MG63 (cell line): ENCODE measurements at places on chromosomes 11 and 22. TPM values are rescaled to one million over a fixed set of nuclear protein-coding genes. Genes with fewer than 3 reads are reported as not detected.
A peak's percentile ranks its signal among the peaks of the same experiment; 100 is the strongest.

GRCh38 chr11:36509201-36509639, 852 bp downstream of the TRAF6 start:
- no peak for DNase-seq

DNA sequence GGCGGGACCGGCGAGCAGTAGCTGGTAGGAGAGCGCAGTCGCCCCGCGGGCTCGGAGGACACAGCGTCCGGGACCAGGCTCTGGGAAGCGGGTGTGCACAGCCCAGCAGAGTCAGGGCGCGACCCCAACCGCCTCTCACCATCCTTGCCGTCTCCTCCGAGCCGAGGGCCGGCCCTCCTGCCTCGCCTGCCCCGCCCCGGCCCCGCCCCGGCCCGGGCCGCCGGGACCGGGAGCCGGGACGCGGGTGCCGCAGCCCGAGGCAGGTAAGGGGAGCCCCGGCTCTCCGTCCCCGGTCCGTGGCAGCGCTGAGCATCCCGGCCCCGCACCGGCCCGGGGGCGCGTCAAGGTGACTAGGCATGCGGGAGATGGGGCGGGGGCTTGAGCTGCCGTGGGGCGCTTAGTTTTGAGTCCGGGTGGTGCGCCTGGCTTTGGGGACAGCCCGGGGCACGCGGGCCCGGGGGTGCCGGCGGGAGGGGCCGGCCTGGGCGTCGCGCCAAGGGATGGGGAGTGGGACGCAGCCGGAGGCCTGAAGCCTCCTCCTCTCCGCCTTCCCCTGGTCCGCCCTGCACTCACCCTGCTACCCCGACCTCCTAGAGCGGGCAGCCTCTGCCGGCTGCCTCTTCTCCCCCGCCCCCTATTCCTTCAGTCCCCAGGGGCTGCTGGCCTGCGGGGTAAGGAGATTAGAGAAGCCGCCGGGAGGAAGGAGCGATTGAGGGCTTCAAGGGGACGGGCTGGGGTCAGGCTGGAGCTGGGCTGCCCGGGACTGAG, at the start of gene ABCG4:
Gene ABCG4 (plus strand): TSS at position 35 of the 768 bp plus-strand sequence. CDS start 914 bp downstream, outside the sequence.
- DNase-seq, result peak; percentile 17

INSC gene
- 4.1 and 6.2 TPM in 2 replicates for total RNA-seq

MYO7A gene
- not detected in 2 replicates for total RNA-seq

CCDC157 gene
- total RNA-seq, result 1.0 and 2.6 TPM in 2 replicates

GRCh38 chr11:81574301-81574700, 1159.4 kb downstream of the FAM181B start:
- DNase-seq, result no peak

- no peak for DNase-seq
Measured at GRCh38 chr11:72867970-72868369, 53.8 kb downstream of the ATG16L2 start.

GRCh38 chr11:36540998-36541397, 26.8 kb upstream of the RAG1 start:
- DNase-seq, result peak; percentile 34

- DNase-seq, result peak; percentile 50
Measured at GRCh38 chr11:35142481-35143075, 3.6 kb downstream of the CD44 start.

DNA sequence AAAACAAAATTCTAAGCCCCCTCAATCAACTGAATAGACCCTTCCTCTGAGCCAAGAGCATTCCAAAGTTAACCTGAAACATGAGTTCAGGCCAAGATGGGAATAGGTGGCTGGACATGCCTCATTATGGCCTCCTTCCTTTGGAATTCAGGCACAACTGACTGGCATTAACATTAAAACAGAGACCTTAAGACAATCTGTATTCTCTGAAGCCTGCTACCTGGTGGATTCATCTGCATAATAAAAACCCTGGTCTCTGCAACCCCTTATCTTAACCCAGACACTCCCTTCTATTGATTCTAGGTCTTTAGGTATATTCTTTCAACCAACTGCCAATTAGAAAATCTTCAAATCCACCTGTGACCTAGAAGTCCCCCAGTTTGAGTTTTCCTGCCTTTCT, 66.3 kb downstream of the JRKL start:
- no peak for DNase-seq

DNA sequence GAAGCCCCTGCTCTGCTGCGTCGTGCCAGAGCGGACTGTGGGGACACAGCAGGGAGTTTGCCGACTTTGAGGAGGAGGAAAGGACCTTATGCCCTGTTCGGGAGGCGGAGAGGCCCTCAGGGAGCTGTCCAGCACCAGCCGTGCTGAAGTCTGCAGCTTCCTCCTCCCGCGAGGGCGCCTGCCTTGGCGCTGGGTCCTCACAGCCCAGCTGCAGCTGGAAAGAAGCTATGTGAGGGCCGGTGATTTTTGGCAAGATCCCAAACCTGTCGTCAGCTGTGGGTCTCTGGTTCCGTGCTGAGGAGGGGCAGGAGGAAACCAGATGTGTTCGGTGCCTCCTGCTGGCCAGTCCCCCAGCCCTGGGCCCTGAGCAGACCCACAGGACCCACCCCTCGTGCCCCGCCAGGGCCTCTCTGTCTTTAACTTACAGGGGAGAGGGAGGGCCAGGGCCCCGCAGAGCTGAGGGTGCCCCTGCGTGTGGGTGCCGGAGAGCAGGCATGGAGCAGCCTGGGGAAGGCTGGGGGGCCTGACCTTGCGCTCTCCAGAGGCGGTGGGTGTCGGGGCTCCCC, 12.0 kb downstream of the BRSK2 start:
- peak; percentile 59 for DNase-seq

GLYATL1 gene
- total RNA-seq, result not detected in 2 replicates

- no peak for DNase-seq
Measured at GRCh38 chr11:92678008-92678611, 291.3 kb upstream of the MTNR1B start.

GRCh38 chr11:126332221-126332711, 23.2 kb upstream of the ST3GAL4 start:
- peak; percentile 95 for DNase-seq

OR51B5 gene
- total RNA-seq, result 0.64 and 0.89 TPM in 2 replicates

DNA sequence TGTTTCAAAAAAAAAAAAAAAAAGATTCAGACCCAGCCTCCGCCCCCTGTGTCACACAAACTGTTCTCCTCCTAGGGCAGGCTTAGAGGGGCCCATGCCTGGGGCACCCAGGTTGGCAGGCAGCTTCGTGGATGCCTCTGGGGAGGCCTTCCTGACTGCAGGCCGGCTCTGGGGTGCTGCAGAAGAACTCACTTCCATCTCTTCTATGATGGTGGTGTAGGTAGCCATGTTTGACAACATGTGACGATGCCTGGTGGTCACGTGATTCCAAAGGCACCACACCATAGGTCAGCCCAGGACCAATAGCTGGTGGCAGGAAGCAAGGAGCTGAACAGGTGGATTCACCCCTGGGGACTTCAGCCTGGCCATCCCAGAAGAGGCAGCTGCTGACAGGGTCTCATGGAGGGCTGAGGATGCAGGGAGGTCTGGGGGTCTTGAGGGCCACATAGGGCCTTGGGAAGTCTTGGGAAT, 24.1 kb upstream of the CELSR1 start:
- DNase-seq, result peak; percentile 29

GRCh38 chr22:23742505-23743264, 8.2 kb downstream of the ZNF70 start:
- no peak for DNase-seq

DNA sequence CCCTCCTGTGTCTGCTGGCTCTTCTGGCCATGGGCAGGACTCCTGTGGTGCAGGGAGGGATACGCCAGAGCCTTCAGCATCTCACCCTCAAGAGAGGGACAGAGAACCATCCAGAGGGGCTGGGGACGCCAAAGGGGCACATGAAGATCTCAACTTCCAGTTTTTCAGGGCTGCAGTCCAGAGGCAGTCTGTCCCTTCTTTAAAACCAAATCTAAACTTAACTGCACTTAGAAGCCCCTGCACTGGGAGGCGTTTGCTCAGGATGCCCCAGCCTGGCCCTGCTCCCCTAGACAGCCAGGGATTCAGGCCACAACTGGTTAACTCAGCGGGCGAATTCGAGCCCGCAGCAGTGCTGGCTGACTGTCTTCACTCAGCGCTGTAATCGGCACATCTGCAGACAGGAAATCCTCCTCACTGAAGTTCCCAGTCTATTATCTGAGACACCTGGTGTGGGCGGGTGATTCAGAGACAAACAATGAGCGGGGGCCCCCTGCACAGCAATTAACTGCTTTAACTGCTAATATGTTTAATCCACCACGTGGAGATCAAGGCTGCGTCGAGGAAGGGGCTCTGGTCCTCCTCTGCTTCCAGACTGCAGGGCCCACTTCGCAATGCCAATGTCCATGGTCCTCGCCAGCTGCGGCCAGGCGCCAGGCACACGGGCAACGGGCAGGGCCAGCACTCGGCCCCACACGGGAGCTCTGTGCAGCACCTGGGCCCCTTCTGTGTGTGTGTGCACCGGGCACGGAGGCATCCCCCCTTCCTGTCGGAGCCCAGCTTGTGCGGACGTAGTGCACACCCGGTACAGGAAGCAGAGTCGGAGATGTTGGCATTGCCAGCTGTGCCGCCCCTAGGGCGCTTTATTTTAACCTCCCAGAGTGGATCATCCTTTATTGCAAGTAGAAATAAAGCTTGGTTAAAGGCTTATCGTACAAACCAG, 36.9 kb upstream of the GNB1L start:
- peak; percentile 66 for DNase-seq

DNA sequence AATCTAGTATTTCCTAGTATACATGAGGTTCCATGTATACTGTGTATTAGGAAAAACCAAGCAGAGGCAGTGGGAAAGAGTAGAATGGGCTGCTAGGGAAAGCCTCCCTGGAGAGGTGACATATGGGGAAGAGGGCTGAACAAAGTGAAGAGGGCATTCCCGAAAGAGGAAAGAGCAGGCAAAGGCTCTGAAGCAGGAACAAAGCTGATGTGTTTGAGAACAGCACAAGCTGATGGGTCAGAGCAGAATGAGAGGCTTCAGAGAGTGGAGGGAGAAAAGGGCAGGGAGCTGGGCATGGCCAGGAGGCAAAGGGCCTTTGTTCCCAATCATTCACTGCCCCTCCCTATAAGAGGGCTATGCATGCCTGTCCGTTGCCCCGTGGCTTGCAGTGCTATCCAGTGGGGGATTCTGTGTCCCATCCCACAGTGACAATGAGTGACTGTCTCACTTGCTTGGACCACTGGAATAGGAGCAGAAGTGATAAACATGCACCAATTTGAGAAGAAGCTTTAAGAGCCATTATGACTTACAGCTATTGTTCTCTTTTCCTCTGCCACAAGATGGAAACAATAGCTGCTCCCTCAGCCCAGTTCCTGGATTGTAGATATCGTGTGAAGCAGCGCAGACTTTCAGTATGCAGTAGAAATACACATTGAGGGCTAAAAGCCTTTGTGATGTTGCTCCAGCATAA, 39.6 kb downstream of the GALNT18 start:
- no peak for DNase-seq

GRCh38 chr11:103733889-103734288, 302.6 kb upstream of the DDI1 start:
- no peak for DNase-seq

SPDYC gene
- not detected in 2 replicates for total RNA-seq

DNA sequence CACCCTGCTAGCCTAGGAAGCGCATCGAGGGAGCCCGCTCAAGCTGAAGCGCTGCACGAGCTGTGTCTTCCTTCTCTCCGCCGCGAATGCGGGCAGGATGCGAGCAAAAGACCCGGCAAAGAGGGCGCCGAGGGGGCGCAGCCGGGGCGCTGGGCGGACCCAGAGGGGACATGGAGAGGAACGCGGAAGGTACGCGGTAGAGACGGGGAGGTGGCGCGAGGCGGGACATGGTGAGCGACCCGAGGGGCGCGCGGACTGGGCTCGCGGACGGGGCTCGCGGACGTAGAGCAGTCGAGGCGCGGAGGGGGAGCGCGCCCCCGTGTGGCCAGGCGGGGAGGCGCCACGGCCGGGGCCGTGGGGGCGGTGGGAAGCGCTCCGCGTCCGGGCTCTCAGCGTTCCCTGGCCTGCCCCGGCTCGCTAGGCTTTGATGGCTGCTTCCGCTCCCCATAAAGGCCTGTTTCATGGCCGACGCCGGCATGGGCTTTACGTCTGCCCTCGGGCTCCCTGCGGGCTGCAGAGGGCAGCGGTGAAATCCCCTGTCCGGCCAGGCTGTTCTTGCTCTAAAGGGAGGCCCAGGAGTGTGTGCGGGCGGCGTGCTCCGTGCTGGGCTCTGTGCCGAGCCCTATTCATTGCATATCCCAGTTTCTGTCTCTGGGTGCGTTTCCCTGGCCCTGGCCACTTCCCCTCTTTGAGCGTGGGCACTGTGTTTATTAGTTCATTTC, 31.2 kb upstream of the TRIM29 start:
- DNase-seq, result peak; percentile 73

DNA sequence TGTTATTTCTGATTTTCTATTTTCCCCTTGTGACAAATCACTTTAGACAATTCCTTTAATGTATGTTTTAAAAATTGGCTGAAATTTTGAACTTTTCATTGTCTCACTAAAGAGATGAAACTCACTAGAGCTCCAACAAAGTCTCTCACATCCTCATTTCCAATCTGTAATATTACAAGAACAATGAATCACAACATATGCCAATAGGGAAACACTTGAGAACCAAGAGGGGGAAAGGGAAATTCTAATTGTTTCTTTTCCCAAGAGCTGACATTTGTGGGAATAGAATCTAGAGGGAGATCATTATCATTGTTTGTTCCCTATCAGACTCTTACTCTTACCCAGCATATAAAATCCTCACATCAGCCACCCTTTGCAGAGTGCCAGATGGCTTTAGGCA, 28.2 kb downstream of the OR10D3 start:
- DNase-seq, result no peak

DNA sequence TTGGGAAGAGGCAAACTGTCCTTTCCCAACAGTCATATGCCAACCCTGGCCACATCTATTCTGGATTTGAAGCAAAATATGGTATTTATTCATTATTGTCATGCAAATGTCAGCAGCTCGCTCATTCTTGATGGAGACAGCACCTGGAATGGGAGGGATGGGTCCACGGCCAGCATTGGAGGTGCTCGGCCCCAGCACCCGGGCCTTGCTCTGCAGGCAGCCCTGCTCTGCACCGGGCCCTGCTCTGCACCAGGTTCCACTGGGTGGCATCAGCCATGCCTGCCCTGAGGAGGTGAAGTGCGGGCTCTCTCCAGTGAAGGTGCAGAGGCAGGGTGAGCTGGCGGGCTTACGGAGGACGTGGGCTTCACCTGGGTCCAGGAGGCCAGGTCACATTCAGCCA, 19.8 kb downstream of the LRP5 start:
- DNase-seq, result no peak

- no peak for DNase-seq
Measured at GRCh38 chr11:43693069-43693468, 12.5 kb downstream of the HSD17B12 start.

DNA sequence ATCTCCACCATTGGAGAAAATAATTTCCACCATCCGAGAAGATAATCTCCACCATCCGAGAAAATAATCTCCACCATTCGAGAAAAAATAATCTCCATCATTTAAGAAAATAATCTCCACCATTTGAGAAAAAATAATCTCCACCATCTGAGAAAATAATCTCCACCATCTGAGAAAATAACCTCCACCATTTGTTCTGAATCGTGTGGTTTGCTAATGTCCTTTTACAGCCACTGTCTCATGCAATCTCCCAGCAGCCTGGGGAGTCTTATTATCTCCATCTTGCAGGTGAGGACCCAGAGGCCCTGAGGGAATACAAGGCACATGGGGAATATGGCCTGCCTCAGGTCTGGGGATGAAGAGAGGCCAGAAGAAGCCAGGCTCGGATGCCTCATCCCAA, 54.1 kb upstream of the TCF20 start:
- no peak for DNase-seq

ROBO4 gene
- 7.4 and 13.7 TPM in 2 replicates for total RNA-seq

- DNase-seq, result no peak
Measured at GRCh38 chr22:42258126-42258525, 12.3 kb downstream of the TCF20 start.

- DNase-seq, result no peak
Measured at GRCh38 chr11:132541794-132542193, 990.5 kb downstream of the OPCML start.
